ENCODE measurements at places on chromosomes 13 and 19.

GRCh38 chr13:37382146-37382545 is 216.4 kb downstream of the POSTN start:
- no peak for DNase-seq

- DNase-seq: no peak
Observed at GRCh38 chr13:66410314-66410713, 819.8 kb downstream of the PCDH9 start.

DNA sequence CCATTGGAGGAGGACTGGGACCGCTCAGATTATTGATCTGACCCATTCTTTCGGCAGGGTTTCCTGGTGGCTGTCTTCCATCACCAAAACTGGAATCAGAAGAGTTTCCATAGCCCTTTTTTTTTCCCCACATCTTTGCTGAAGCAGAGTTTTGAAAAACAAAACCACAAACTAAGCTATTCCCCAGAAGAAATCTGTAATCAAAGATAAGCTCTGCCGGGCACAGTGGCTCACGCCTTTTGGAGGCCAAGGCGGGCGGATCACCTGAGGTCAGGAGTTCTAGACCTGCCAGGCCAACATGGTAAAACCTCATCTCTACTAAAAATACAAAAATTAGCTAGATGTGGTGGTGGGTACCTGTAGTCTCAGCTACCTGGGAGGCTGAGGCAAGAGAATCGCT is 4.2 kb upstream of the ICAM1 start:
- DNase-seq: no peak

GRCh38 chr19:36796714-36796992 is 24.0 kb upstream of the ZNF850 start:
- no peak for DNase-seq

GRCh38 chr13:43787518-43787891 is 733 bp upstream of the ENOX1 start:
- DNase-seq: no peak

DNA sequence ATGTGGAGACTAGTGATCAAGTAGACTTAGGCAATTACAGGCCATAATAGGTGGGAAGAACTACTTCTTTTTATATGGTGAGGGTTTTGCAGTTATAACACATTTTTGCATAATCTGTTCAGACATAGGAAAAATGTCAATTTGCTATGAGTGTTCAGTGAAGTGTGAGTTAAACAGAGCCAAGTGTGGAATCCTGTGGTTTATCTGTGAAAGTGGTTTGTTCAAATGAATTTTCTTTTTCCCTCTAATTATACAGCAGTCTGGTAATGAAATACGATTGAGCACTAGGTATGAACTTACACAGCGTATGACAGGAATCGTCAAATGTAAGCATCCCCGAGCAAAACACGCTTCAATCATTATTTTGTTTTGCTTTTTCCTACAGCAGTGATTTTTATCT is 178.3 kb downstream of the STK24 start:
- DNase-seq: no peak

DNA sequence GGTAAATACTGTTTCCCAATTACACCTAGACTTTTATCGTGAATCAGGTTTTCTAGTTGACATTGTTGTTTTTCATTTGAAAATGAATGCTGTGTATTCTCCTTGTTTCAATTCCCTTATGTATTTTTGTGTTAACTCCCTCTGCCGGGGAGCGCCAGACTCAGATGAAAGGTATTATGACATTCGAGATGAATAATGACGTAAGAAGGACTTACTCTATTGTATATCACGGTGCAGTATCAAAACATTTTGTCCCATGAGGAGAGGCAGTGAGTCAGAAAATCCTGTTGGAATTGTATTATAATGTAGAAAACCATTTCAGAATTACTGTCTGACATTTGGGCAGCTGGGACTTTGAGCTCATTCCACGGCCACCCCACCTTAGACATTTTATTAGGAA is 61.6 kb downstream of the LRCH1 start:
- no peak for DNase-seq

DNA sequence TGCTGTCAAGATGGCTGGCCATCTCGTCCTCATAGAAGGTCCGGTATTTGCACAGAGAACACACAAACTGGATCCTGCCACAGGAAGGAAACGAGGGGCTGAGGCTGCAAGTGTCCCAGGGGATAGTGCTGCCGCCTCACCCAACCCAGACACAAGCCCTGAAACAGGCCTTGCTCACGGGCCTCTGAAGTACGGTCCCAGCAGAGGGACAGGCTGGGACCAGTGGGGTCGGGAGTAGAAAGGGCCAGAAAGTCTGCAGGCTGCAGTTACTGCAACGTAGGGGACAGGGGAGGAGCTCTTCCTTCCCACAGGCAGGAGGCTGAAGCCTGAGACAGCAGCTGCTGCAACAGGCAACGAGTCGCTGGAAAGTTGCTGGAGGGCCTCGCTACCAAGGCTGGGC is 18.2 kb upstream of the AKAP8 start:
- no peak for DNase-seq

DNA sequence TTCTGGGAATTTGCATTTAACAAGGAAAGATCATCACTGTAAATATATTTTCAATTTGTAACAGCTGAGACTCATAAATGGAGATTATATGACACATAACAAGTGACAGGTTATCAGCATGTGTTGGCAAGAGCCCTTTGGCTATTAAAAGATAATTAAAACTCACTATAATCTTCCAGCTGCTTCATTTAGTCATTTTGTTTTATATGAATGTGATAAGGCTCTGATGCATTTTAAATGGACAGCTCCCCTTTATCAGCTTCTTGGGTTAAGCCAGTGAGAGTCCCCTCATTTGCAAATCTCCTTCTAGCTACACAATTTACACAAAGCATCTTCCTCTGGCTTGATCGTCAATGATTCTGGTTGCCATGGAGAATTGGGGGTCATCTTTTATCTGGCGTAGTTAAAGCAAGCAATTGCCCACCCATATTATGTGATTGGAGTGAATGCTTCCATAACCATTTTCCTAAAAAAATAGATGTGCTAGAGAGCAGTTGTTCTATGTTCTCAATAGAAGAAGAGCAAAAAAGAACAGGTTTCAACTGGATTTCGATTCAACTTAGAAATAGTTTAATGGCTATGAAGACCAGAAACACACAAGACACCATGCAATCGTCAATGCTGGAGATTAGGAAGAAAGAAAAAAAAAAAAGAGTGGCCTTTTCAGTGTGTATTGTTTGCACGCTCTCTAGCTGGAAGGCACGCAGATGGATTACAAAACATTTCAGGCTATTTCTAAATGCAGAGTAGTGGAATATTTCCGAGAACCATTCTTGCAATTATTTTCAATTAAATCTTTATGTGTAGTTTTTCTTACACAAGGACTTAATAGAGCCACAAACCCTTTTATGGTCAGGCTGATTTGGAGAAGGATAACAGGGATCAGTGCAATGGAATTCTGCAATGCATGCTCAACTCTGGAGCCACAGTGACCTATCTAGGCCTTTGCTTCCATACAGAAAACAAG is 27.4 kb downstream of the STARD13 start:
- no peak for DNase-seq

- DNase-seq: no peak
Observed at GRCh38 chr19:48443731-48444128, 2.1 kb upstream of the GRWD1 start.

GRCh38 chr13:71219698-71220415 is 647.1 kb downstream of the DACH1 start:
- DNase-seq: no peak

GRCh38 chr19:44476559-44477408 is 23.5 kb downstream of the ZNF180 start:
- DNase-seq: no peak

DNA sequence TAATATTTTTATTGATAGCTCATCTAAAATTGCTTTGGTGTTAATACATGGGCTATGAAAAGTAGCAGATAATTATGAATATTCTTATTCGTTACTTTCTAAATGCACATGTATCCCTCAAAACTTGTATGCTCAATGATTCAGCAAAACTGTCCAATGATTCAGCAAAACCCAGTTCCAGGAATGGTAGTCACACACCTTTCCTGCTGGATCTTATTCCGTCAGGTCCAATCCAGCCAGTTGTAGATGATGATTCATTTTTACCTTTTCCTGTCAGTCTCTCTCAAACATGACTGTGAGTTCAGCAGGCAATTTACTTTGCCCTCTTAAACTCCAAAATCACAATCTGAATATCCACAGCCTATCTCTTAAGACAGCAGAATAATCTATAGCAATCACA is 1082.6 kb downstream of the EFNB2 start:
- no peak for DNase-seq

- DNase-seq: no peak
Observed at GRCh38 chr13:21228738-21229137, 52.3 kb downstream of the MRPL57 start.

- DNase-seq: no peak
Observed at GRCh38 chr13:24627090-24627714, 53.0 kb upstream of the ATP12A start.

DNA sequence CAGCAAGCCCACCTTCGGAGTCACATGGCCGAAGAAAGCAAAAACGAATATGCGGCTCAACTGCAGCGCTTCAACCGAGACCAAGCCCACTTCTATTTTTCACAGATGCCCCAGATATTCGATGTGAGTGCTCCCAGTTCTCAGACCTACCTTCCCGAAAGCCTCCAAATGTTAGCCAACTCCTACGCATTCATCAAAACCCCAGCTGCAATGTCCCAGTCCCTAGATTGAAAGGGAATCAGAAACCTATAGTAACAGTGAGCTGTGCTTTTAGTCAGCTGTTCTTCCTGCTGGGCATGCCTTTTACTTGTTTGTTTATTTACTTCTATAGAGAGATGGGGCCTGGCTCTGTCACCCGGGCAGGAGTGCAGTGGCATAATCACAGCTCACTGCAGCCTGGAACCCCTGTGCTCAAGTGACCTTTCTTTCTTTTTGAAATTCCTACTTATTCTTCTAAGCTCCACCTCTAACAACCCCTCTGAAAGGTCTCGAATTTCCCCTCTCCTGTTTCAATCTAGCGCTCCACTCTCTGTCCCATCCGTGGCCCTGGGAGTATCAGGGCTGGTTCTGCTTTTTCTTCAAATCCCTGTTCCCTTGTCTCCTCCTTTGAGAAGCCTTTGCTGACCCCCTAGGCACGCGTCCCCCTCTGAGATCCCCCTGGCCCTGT is 4.4 kb downstream of the TRIP10 start:
- DNase-seq: no peak

DNA sequence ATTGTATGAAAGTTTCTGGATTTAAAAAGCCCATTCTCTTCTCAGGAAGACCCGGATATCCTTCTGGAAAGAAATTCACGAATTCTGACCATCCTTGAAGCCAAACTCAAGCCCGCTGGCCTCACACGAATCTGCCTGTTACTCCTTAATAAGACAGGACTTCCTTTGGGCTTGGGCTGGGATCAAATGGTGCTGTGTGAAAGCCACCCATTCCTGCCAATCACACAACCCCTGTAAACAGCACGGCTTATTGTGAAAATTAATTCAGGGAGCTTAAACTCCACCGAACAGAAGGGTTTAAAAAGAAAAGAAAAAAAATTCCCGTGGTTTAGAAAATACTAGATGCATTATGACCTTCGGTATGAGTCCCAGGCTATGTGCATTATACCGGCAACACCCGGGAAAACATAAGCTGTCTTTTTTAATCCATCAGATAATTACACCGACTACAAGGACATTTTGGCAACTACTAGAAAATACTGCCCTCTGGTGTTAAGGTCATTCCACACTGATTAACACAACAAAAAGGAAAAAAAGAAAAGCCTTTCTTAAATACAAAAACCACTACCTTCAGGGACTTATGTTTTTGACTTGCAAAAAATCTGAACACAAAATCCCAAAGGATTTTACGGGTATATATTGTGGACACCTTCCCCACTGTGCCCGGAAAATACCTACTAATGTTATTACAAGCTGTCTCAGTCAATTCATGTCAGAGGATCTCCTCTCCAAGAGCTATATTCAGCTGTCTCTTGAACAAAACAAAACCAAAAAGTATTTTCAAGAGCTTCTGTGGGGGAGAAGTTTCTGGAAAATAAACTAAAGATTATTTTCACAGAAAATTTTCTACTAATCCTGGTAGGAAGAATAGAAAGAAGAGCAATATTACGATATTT is 76.0 kb upstream of the LSM14A start:
- DNase-seq: no peak

- DNase-seq: no peak
Observed at GRCh38 chr19:38718747-38719543, 25.3 kb downstream of the CAPN12 start.

GRCh38 chr19:18815673-18816072 is 16.1 kb upstream of the UPF1 start:
- DNase-seq: no peak

DNA sequence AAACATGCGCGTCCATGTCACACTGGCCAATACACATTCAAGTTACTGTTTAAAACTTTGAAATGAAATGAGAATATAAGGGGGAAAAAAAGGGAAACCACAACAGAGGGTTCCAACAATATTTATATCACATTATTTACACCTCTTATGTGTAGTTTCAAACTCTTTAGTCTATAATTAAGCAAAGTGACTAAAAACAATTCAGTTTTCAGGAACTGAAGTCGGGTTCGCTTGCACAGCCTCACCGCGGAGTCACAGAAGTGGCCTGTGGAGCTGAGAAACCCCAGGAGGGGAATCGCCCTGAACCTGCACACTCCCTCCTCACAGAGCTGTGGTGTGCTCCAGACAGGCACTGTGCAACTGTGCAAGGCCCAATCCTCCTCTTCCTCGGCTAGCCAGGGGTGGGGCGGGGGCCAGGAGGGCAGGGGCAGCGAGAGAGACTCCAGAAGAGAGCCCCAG is 75.9 kb downstream of the STK24 start:
- DNase-seq: no peak

DNA sequence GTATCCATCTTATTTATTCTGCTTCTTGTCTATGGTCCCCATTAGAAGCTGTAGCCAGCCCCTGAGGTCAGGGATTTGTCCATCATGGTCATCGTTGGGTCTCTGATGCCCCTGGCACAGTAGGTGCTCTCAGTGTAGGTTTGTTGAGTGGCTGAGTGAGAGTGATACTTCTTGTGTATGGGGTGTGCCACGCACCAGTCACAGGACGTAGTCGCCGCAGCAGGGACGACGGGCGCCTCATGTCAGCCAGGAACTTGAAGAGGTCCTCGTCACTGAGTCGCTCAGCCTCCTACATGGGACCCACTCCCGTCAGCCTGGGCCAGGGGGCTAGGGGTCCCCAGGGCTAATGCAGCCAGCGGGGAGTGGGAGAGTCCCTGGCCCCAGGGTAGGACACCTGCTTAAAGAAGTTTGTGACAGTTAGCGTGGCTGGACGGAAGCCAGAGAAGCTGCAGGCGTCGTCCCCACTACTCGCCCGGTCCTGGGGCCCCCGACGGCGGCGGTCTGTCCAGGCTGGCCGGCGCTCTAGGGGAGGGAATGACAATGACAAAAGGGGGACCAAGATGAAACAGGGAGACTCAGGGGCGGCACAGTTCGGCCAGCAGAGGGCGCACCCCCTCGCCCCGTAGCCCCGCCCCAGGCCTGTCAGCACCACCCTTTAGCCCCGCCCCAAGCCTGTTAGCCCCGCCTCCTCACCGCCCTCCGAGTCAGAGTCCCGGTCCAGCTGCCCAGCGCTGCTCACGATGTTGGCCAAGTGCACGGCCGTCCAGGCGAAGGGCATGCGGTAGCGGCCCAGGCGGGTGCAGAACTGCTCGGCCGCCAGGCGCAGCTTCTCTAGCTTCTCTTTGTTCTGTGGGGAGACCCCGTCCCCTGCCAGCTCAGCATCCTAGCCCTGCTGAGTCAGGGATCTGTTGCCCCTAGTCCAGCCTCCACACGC is 3.7 kb downstream of the ANGPTL8 start:
- DNase-seq: peak; percentile 76

Data from activated naive CD8-positive, alpha-beta T cell treated with anti-CD3 and anti-CD28 coated beads, Interleukin-2, amount 50 U/mL, for 16 hours (primary cell).